T-helper 2 cell (primary cell): ENCODE measurements at places on chromosomes 16 and 17.

GRCh38 chr16:81843243-81843582 lies 64.1 kb downstream of the PLCG2 start:
- DNase-seq, result no peak

DNA sequence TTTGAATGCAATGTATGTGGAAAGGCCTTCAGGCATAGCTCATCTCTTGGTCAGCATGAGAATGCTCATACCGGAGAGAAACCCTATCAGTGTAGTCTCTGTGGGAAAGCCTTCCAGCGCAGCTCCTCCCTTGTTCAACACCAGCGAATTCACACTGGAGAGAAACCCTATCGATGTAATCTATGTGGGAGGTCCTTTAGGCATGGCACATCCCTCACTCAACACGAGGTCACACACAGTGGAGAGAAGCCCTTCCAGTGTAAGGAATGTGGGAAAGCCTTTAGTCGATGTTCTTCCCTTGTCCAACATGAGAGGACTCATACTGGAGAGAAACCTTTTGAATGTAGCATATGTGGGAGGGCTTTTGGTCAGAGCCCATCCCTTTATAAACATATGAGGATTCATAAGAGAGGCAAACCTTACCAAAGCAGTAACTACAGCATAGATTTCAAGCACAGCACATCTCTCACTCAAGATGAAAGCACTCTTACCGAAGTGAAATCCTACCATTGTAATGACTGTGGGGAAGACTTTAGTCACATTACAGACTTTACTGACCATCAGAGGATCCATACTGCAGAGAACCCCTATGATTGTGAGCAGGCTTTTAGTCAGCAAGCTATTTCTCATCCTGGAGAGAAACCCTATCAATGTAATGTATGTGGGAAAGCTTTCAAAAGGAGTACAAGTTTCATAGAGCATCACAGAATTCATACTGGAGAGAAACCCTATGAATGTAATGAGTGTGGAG lies 24.7 kb downstream of the ZFP90 start:
- DNase-seq, result no peak

GRCh38 chr17:76714822-76715495 lies 4.2 kb upstream of the MXRA7 start:
- DNase-seq, result peak; percentile 52

- peak; percentile 23 for DNase-seq
These were observed 1.3 kb upstream of the ACTG1 start for GRCh38 chr17:81513753-81514488.

DNA sequence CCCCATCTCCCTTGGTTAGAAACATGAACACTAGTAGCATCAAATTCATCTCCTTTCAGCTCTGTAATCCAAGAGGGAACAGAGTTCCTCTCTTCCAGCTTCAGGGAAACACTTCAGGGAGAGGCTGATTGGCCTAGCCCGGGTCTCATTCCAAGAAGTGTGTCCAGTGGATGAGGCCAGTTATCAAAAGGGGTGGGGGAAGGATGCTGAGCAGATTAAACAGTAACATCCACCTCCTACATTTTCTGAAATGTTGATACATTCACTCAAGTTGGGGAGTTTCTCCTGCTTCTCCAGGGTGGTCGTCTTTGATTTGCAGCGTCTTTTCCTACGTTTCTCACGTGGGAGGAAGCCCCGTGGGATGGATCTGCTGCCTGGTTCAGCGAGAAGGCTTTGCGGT lies 62.9 kb upstream of the WSB1 start:
- DNase-seq, result no peak

GRCh38 chr16:85310868-85311585 lies 198.8 kb upstream of the CIBAR2 start:
- peak; percentile 44 for DNase-seq

GRCh38 chr16:53094013-53094630 lies 39.3 kb downstream of the CHD9 start:
- no peak for DNase-seq

DNA sequence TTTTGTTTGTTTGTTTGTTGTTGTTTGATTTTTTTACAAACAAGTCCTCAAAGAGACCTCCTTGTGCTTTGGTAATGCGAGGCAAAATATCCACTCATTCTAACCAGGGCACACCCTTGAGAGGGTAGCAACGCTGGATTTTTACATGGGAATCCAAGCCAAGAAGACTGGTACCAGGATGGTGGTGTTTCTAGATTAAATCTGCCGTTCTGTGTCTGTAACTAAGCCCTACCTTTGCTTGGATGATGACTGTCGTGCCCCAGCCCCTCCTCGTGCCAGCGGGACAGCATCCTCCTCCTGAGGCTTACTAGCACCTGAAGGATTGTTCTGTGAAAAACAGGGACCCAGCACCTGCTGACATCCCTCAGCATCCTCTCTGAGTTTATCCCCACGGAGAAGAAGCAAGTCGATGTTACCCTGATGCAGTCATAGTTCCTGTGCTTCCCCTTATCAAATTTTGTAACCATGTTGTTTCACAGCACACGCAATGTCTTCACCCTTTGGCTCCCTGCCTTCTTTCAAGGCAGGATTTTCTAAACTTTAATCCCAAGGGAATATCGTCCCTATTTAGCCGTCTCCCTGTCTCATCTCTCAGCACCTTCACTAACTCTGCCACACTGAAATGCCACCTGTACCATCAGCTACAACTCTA lies 5.1 kb upstream of the HSBP1 start:
- DNase-seq, result no peak

DNA sequence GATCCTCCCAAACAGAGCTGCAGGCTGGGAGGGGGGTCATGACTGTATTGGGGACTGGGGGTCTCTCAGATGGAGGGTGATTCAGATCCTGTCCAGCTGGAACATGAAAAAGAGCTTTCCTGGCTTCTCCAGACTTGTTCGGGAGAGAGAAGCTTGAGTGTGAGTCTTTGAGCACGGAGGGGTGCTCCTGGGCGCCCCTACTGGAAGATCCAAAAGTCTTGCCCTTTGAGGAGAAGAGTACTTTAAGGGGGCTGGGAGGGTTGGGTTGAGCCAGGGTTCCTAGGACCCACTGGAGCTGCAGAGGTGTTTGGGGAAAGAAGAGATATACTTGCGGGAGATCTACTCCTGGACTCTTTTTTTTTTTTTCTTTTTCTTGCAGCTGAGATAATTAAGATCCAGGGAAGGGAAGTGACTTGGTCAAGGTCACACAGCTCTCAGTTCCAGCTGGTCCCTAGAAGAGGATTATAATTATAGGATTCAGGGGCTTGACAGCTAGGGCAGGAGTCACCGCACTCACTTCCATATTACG lies 8.4 kb downstream of the RARA start:
- no peak for DNase-seq

DNA sequence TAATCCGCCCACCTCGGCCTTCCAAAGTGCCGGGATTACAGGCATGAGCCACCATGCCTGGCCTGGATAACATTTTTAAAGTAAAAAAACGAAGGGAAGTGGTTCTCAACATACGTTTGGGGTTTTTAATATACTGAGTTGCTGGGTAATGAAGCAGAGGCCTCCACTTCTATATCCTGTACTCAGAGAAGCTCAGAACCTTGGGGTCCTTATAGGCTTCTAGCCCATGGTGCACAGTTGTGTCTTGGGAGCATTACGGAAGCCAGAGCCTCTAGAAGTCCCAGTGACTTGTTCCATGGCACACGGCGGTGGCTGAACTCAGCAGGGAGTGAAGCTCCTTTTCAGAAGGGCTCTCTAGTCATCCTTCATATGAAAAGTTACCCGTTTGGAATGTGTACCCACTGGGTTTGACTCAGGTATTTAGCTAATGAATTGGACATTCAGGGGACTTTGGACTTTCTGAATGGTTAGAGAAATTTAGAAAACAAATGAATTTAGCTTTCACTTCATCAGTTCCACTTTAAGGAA lies 67.0 kb downstream of the SEC14L1 start:
- DNase-seq, result no peak

GRCh38 chr16:73071131-73071940 lies 23.4 kb upstream of the ZFHX3 start:
- no peak for DNase-seq

- DNase-seq, result no peak
These were observed 49.6 kb upstream of the LRRC37A3 start for GRCh38 chr17:64968652-64969501.

DNA sequence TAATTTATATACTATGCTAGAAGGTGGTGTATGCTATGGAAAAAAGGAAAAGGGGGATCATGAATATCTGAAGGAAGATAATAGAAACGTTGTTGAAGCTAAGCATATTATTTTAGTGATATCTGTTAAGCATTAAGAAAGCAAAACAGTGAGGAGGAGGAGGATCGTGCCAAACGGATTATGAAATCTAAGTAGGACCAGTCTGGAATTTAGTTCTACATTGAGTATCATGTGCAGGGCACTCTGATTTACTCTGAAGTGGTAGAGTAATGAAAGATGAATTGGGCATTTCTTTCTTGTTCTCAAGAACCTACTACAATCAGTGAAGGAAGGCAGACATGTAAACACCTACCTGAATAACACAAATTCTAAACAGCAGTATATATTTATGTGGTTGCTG lies 195.3 kb downstream of the CYB561 start:
- DNase-seq, result no peak

DNA sequence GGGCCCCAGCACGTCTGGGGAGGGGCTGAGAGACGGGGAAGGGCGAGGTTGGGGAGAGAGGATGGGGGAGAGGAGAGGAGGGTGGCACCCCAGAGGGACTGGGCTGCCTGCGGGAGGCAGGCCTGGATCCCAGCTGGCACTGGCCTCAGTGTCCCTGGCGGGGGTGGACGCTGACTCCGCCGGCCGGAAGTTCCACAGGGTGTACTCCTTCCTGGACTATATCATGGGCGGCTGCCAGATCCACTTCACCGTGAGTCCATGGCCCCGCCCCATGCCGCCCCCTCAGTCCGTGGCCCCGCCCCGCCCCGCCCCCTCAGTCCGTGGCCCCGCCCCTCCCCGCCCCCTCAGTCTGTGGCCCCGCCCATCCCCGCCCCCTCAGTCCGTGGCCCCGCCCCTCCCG lies 11.3 kb downstream of the CPNE7 start:
- no peak for DNase-seq

DNA sequence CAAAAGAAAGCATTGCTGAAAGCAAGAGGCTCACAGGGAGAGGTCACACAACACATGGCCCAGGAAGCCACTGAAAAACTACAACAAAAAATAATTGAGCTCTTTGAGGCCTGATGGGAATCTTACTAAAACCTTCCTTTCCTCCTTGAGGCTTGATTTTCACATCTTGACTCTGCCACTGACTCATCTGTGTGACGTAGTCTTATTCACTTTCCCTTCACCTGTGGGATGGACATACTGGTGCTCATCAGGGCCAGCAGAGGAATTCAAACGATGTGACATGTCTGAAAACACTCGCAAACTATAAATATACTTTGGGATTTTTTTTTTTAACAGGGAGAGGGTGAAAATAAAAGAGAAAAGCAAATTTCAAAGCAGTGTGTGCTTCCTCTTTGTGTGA lies 78.3 kb upstream of the ASIC2 start:
- no peak for DNase-seq

DNA sequence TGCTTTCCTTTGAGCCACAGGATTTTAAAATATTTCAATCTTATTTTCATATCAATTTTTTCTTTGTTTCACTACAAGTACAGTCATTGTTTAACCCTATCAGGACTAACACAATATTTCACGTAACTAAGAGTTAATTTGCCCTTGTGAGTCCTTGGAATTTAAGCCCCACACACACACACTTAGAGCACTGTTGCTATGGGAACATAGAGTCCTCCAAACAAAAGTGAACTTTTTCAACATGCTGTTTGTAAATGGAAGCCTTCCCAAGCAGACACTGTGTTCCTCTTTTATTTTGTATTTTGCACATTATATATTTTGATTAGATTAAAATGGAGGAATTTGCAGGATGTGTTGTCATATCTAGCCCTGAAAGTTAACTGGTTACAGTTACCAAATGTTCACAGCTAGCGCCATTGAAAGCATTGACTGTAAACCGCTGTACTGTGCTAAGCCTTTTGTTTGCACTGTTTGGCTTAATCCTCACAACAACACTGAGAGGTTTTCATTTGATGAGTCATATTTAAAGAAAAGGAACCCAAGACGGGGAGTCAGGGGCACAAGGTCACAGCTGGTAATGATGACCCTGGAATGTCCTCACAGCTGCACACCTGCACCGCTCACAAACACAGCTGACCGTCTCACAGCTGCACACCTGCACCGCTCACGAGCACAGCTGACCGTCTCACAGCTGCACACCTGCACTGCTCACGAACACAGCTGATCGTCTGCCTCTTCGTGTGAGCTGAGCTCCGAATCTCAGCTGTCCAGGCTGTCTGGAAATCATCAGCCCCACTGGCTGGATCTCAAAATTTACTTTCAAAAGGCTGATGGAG lies 6.3 kb downstream of the HSBP1 start:
- DNase-seq, result no peak

DNA sequence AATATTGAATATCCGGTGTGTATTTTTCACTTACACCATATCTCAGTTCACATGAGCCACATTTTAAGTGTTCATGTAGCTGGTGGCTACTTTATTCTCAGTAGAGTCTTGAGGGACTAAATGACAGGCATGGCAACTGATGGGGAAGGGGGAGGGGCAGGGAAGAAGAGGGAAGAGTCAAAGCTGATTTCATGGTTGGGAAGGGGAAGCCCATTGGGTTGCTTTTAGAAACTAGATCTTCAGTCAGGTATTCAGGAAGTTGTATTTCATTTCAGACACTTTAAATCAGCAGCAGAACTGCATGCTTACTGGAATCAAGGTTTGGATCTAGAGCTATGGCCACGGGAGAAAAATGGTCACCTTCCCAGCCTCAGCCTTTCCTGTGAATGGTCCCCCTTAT lies 2.9 kb upstream of the WIPI1 start:
- DNase-seq, result no peak

DNA sequence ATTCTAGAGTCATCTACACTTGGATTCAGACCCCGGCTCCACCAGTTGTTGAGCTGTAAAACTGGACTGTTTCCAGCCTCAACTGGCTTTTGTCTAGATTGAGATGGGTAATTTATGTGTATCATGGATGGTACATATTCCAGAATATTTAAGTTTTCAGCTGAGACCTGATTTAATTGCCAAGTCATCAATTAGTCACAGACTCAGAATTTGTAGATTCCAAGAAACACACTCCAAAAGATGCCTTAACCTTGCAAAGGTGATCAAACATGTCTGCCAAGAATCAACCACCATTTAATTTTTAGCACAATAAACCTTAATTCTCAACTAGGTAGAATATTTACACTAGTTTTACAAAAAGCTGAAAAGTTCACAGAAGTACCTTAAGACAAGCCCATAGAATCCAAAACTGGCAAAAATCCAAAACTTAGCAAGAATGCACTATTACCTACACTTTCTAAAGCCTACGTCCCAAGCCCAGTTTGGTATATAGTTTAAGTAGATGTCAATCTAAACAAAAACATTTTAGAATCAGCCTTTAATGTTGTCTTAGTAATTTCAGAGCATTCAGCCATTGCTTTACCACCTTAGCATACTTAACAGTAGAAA lies 17.7 kb downstream of the SIAH1 start:
- no peak for DNase-seq

- DNase-seq, result no peak
These were observed 36.7 kb upstream of the CPNE2 start for GRCh38 chr16:57055671-57056070.

- DNase-seq, result no peak
These were observed 19.2 kb downstream of the FLOT2 start for GRCh38 chr17:28878158-28878910.

DNA sequence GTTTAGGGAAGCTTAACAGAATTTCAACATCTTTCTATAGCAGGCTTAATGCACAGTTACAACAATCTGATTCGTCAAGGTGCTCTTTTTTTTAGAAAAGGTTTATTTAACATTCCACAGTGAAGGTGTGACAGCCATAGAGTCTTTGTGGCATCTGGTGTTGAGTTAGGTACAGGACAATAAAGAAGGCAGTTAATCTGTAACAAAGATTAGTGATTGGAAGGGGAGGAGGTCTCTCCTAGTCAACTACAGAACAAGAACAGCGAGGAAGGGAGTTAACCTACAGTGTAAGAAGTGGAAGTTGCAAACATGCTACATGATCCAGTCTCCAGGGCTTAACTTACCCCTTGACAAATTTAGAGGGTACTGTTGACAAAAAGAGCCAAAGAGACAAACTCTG lies 3.0 kb upstream of the ZDHHC7 start:
- no peak for DNase-seq
